ENCODE measurements at places on chromosomes 12 and 14.

DNA sequence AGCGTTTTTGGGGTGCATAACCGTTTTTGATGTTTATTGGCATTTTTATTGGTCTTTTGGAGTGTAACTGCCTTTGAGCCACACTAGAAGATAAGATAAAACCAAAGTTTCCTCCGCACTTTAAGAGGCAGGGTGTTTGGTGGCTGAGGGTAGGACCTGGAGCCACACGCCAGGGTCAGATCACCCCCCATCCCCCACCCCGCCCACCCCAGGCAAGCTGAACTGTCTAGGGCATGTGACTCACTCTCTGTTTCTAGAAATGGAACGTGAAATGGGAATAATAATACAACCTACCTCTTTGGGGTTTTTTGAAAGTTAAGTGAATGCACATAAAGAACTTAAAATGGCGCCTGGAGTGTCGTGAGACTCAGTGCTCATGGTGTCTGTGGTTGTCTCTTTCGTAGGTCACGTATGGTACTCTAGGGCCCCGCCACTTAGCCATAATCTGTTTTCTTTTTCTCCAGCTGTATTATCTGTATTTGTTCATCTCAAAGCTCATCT is 56.0 kb downstream of the PPP2R5C start:
- no peak for DNase-seq

- no peak for DNase-seq
These were observed 342.5 kb downstream of the TMEM132D start for GRCh38 chr12:129561304-129561703.

DNA sequence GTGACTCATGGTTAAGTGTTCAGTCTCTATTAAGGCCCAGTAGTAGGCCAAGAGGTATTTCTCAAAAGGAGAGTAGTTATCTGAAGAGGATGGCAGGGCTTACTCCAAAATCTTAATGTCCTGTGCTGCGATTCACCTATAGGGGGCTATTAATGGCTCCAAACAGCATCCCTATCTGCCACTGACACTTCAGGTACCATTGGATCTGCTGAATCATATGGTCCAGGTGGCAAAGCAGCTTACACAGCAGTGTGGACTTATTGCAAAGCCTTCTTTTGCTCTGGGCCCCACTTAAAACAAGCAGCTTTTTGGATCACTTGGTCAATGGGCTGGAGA is 60.8 kb upstream of the ATP2B1 start:
- no peak for DNase-seq

GRCh38 chr12:110661337-110661972 is 27.5 kb downstream of the HVCN1 start:
- peak; percentile 47 for DNase-seq
